ENCODE measurements at places on chromosomes 5 and 9.

DNA sequence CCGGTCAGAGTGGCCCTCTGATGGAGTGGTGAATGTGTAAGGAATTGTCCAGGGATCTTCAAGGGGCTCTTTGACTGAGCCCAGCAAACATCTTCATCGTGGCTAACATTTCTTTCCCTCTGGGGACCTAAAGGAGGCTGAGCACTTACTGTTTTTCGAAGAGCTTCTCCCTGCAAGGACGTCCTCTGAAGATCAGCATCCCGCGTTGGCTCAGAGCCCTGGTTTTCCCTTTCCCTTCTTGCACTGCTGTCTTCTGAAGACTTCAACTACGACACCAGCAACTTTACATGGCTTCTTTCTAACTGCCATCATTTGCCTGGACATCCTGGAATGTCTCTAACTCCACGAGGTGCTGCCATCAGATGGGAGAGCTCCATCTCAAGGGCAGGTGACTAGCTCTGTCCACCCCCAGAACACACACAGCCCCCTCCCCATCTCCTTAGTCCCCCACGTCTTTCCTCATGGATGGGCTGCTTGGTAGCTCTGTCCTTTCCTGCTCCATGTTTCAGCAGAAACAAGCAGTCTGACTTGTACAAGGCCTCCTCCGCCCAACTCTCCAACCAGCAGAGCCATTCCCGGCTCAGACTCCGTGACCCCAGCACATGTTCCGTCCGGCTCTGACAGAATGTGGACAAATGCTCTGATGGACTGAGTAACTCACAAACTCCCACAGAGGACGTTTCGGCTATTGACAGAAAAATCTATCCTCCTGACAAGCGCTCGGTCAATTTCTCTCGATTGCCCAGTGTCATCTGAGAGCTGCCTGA lies 17.1 kb downstream of the SHB start:
- DNase-seq: no peak

- no peak for DNase-seq
These were observed 247.5 kb downstream of the CD180 start for GRCh38 chr5:66949066-66949465.

GRCh38 chr5:78546276-78546996 lies 102.1 kb downstream of the LHFPL2 start:
- DNase-seq: no peak

GRCh38 chr5:154371687-154372086 lies 74.1 kb upstream of the SAP30L start:
- no peak for DNase-seq

- no peak for DNase-seq
These were observed 7.7 kb downstream of the RANBP6 start for GRCh38 chr9:6007770-6008168.

- no peak for DNase-seq
These were observed 290.3 kb downstream of the EBF1 start for GRCh38 chr5:158809310-158809850.

DNA sequence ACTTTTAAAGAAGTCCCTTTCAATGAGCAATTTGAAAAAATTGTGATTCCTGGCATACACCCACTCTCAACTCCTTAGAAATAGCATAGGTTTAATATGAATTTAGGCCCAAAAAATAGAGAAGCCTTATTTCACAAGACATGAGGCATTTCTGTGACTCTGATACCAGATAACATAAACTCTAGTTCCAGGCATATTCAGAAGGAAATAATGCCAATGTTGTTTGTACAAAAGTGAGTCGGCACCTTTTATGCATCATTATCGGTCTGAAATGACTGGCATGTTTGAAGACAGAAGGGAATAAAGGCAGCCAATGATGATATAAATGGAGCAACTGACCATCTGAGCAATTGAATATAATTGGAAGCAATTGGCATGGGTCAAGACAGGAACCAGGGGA lies 19.4 kb upstream of the RECK start:
- no peak for DNase-seq

- DNase-seq: no peak
These were observed 457 bp downstream of the UGCG start for GRCh38 chr9:111896942-111897600.

DNA sequence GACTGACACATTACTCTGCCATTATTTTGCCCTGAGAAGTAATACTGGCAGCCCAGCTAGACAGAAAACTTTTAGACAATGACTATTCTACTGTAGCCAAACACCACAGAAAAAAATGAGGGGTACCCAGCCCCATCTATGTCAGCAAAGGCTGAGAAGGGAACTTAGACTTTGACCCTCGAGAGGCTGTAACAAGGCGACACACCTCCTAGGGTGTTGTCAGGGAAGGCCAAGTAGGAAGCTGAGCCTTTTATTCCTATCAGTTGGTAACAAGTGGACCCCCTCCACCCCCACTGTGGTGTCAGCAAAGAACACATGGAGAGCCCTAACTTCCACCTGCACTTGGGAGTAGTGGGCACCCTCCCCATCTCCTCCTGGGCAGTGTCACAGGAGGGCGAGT lies 55.6 kb downstream of the SPTLC1 start:
- no peak for DNase-seq

GRCh38 chr5:124590686-124591085 lies 155.8 kb downstream of the ZNF608 start:
- DNase-seq: no peak

- DNase-seq: no peak
These were observed 38.6 kb downstream of the MAT2B start for GRCh38 chr5:163544041-163544440.

- DNase-seq: no peak
These were observed 84.9 kb downstream of the ZNF608 start for GRCh38 chr5:124661317-124662141.

DNA sequence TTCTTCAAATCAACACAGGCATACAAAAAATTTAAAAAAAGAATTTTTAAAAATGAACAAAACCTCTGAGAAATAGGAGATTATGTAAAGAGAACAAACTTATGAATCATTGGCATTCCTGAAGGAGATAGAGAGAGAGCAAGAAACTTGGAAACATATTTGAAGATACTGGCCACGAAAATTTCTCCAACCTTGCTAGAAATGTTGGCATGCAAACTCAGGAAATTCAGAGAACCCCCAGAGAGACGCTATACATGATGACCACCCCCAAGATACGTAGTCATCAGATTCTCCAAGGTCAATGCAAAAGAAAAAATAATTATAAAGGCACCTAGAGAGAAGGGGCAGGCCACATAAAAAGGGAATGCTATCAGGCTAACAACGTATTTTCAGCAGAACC lies 472.5 kb downstream of the MTRR start:
- DNase-seq: no peak

DNA sequence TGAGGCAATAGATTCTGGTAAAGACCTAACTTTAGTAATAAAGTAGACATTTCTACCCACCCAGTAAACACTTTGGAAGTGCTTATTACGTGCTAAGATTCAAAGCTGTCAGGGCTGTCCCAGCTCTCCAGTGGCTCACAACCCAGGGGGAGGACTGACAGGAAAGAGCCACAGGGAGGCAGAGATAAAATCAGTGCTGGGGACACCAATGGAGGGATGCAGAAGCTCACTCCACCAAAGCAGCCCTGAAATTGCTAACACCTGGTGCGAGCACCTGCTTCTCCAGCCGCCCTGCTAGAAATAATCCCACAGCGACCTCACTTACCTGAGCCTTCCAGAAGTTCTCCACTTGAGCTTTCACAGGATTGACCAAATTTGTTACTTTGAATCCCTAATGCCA lies 501.0 kb downstream of the BNC2 start:
- DNase-seq: no peak

- no peak for DNase-seq
These were observed 29.3 kb downstream of the ERAP1 start for GRCh38 chr5:96778409-96778808.

- no peak for DNase-seq
These were observed 11.8 kb downstream of the HNRNPAB start for GRCh38 chr5:178216088-178216534.

- no peak for DNase-seq
These were observed 2.3 kb upstream of the IL17B start for GRCh38 chr5:149381261-149381985.

- no peak for DNase-seq
These were observed 440.6 kb upstream of the IZUMO3 start for GRCh38 chr9:24986331-24986730.

DNA sequence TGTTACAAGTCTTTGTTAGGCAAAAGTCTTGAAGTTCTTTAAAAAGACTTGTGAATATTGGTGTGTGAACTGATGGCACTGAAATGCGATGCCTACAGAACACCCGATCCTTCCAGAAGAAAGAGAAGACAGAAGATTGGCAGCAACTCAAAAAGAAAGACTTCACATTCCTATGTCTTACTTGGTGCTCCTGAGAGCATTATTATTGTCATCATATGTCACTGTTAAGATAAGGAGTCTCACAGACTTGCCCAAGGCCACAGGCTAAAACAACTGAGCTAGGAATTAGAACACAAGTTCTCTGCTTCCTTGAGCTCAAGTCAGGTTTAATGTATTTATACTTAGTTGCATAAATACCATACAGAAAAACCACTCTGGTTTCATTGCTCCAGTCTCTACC lies 198.0 kb downstream of the PARP8 start:
- DNase-seq: no peak

GRCh38 chr9:34252670-34253459 lies 74.0 kb downstream of the UBAP1 start:
- DNase-seq: peak; percentile 71

DNA sequence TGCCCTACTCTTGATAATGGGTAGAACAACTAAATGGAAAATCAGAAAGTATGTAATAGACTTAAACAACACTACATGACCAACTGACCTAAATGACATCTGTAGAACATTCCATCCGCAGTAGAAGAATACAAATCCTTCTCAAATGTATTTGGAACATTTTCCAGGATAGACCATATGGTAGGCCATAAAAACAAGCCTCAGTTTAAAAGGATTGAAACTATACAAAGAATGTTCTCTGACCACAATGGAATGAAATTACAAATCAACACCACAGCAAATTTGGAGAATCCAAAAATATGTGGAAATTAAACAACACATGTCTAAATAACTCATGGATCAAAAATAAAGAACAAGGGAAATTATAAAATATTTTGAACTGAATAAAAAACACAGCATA lies 189.2 kb downstream of the NDUFS4 start:
- DNase-seq: no peak

DNA sequence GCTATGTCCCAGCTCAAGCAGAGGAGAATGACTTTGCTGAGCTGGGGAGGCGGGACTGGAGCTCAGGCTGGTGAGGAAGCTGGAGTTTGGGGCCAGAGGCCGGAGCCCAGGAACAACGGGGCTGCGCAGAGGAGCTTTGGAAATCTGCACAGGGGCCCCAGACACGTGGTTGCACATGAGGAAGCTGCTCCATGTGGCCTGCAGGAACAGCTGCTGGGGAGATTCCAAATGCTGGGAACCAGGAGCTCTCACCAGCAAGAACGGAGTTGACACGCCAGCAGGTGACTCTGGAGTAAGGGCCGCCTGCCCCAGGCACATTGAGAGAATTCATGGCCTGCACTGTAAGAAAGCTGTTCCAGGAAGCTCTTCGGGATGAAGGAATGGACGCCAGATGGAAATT lies 91.0 kb downstream of the OLFM1 start:
- no peak for DNase-seq

DNA sequence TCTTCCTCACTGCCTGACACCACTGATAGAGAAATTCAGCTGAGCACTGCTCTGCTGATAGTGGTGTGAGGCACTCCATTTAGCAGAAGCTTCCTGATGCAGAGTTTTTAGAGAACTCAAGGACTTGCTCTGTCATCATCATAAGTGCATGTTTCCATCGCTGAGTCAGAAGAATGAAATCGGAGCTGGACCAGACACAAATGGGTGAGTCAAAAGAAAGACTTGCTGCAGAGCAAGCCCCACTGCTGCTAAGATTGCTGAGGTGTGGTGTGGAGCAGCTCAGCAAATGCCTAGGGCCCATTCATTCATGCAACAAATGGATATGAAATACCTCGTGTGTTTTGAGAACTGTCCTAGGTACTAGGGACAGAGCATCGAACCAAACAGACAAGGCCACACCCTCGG lies 410.2 kb upstream of the SLC30A5 start:
- DNase-seq: no peak

DNA sequence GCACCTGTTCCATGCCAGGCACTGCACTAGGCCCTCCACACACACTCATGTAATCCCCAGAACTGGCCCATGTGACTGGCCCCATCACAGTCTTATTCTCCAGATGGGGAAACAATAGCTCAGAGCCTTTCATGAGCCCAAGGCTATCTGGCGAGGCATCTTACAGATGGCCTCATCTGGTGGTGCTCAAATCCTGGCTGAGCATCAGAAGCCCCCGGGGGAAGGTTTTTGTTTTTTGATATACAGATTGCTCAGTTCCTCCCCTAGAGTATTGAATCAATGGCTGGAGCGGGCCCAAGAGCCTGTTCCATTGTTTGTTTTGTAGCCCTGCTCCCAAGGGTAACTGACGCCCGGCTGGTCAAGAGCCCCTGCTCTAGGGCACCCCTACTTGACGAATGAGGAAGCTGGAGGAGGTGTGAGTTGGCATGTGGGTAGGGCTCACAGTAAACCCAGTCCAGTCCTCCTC lies 145.3 kb upstream of the RAPGEF1 start:
- no peak for DNase-seq

DNA sequence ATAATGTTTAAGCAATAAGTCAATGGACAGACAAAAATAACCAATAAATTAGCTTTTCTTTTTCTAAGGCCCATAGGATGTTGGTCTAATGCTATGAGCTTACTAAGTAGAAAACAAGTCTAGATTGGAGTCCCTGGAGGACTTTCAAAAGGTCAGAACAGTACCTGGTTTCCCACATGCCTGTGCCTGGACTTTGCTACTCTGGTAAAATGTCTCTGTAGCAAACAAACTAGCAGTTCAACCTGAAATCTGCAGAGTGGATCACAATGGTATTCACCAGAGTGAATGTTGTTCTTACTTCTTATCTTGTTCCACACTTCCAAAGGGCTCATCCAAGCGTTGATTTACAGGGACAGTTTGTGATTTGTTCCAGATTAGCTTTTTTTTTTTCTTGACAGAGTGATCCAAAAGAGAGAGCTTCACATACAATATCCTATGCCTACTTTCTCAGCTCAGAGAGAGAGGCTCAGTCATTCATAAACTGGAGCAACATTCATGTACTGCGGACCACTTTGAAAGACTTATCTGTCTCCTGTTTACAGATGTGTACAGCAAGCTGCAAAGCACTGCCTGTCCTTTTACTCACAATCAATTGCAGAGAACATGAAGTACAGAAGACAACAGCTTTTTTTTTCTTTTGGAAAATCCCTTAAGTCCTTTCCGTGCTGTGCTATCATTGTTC lies 466.1 kb downstream of the SPATA31D1 start:
- DNase-seq: no peak

GRCh38 chr5:78806544-78806943 lies 158.0 kb upstream of the LHFPL2 start:
- no peak for DNase-seq

DNA sequence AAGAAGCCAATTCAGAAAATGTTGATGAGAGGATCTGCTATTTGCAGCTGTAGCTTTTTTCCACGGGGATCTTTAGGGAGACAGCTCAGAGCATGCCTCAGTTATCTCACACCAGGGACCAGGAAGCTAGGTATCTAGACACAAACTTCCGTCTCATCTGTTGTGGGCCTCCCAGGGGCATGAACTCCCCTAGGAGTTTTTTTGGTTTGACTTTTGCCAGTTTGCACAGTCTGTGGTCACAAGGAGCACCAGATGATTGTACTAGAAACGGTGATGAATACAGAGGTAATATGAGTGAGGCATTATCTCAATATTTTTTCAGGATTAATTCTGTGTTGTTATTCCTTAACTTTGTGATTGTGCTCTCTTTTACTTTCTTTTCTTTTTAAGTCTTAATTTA lies 533.2 kb upstream of the SEMA6A start:
- DNase-seq: no peak
